ENCODE measurements at places on chromosomes 13 and 19. TPM values are rescaled to one million over a fixed set of nuclear protein-coding genes. Genes with fewer than 3 reads are reported as not detected.
A peak's percentile ranks its signal among the peaks of the same experiment; 100 is the strongest.

GRCh38 chr13:44266305-44266704 lies 107.3 kb upstream of the SERP2 start:
- no peak overlapping the region for H3K27ac ChIP-seq
- H3K36me3 ChIP-seq = no peaks in the 10 kb centered on the region
- no peak overlapping the region for H3K4me3 ChIP-seq
- H3K4me1 ChIP-seq = no peaks in the 10 kb centered on the region

DNA sequence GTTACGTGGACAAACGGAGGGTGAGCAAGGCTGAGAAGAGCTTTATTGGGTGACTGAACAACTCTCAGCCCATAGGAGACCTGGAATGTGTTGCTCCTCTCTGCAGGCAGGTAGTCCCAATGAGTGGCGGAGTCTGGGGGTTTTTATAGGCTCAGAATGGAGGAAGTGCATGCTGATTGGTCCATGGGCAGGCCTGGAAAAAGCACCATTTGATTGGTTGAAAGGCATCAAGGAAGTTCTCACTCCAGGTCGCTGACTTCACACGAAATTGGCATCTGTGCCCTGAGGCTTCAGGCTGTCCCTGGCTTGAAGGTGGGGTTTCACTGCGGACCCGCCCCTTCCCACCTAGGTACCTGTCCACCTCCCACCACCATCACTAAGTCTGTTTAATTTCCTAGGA lies 65.4 kb downstream of the SPATA13 start:
- no peak for DNase-seq
- H3K36me3 ChIP-seq = no peaks in the 10 kb centered on the region
- no peak overlapping the region for H3K4me3 ChIP-seq

- no peak overlapping the region for H3K4me3 ChIP-seq
- DNase-seq = no peak
- no peaks in the 10 kb centered on the region for H3K27me3 ChIP-seq
- H3K4me1 ChIP-seq = no peaks in the 10 kb centered on the region
- H3K36me3 ChIP-seq = no peaks in the 10 kb centered on the region
Measured at GRCh38 chr19:33416307-33417215, 43.1 kb downstream of the CEBPG start.

- no peak overlapping the region for H3K4me3 ChIP-seq
- no peaks in the 10 kb centered on the region for H3K27me3 ChIP-seq
- H3K36me3 ChIP-seq = no peaks in the 10 kb centered on the region
- peak overlapping the region; percentile 47 for H3K27ac ChIP-seq
- H3K4me1 ChIP-seq = peaks cover 15% of the 10 kb centered on the region
Measured at GRCh38 chr13:24624801-24625231, 55.4 kb upstream of the ATP12A start.

DNA sequence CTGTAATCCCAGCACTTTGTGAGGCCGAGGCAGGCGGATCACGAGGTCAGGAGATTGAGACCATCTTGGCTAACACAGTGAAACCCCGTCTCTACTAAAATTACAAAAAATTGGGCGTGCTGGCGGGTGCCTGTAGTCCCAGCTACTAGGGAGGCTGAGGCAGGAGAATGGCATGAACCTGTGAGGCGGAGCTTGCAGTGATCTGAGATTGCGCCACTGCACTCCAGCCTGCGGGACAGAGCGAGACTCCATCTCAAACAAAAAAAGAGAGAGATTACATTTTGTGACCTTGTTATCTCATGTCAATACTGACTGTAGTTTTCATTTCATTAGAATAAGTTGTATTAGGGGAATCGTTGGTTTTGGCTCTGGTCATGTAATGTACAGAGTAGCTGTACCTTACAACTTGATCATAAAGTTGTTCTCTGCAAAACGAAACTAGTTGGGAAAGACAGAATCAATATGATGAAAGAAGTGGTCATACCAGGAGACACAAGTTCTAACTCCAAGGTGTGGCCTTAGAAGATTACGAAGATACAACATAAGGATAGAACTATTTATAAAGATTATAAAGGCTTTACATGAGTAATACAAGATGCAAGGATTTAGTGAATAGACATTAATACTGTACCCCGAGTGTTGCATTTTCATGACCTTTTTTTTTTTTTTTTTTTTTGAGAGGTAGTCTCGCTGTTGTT lies 15.3 kb downstream of the TMEM38A start:
- H3K4me1 ChIP-seq = no peaks in the 10 kb centered on the region
- no peak overlapping the region for H3K27ac ChIP-seq
- no peak for DNase-seq
- peaks cover 6% of the 10 kb centered on the region for H3K36me3 ChIP-seq
- H3K4me3 ChIP-seq = no peak overlapping the region

KIR2DL1 gene
- total RNA-seq = not detected

TRPC4 gene
- total RNA-seq = not detected

Data from GM12878 (cell line).